ENCODE measurements at places on chromosomes 11 and 22.

DNA sequence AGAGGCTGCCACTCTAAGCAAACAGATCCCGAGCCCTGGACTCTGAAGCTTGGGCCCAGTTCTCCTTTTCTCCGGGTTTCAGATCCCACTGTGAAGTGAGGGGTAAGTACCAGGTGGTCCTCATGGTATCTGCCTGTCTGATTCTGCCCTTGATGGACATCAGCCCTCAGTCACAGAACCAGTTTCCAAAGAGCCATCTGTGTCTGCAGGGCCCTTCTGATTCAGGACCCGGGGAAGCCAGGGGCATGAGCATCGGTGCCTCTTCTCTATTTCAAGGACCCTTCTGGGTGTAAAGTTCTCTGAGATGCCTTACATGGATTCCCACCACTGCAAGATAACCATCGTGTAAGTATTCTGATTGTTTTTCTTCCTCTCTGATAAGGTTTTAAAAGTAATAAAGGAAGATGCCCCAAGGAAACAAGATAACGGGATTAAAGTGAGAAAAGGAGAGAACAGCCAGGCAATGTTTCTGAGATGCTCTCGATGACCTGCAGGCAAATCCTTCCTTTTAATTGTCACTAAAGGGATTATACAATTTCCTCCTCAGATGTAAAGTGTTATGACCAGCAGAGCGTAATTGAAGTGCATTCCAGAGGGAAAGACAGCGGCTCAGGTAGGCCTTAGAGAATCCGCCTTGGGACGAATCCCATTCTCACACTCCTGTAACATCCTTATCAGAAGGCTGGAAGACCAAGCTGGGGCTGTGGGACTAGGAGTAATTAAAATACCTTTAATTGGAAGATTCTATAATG lies 924.3 kb downstream of the TBC1D22A start:
- no peak for DNase-seq

- DNase-seq, result no peak
Observed at GRCh38 chr11:66686100-66686785, 8.6 kb upstream of the RBM4B start.

- DNase-seq, result peak; percentile 75
Observed at GRCh38 chr11:1749395-1750351, 722 bp downstream of the IFITM10 start.

DNA sequence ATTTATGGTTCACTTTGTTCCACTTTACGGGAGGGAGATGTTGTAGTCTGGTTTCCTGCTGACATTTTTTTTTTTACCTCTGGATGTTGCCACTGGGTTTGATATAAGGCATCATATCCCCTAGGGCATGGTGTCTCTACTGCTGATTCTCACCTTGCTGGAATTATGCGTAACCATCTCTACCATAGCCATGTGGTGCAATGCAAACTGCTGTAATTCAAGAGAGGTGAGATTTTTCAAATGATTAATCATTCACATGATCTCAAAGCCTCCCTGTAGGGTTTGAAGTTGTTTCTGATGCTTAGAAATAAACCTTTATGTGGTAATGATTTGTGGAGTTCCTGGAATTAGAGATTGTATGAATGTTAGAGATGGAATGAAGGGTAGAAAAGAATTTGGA lies 13.0 kb downstream of the MS4A3 start:
- no peak for DNase-seq

Data from EL (cell line).